Motor neuron (in vitro differentiated cells): ENCODE measurements at places on chromosomes 5 and 9. TPM values are rescaled to one million over a fixed set of nuclear protein-coding genes. Genes with fewer than 3 reads are reported as not detected.
A peak's percentile ranks its signal among the peaks of the same experiment; 100 is the strongest.

ANKRD33B gene
- 3.1 and 5.2 TPM in 2 replicates for total RNA-seq

PCDHGC4 gene
- 0.99 and 1.7 TPM in 2 replicates for total RNA-seq

ITK gene
- 0.33 and 0.36 TPM in 2 replicates for total RNA-seq

CDH12 gene
- not detected in 2 replicates for total RNA-seq

RORB gene
- total RNA-seq = 0.39 TPM in 1 of 2 replicates, not detected in the other

DMRT1 gene
- not detected in 2 replicates for total RNA-seq

DNA sequence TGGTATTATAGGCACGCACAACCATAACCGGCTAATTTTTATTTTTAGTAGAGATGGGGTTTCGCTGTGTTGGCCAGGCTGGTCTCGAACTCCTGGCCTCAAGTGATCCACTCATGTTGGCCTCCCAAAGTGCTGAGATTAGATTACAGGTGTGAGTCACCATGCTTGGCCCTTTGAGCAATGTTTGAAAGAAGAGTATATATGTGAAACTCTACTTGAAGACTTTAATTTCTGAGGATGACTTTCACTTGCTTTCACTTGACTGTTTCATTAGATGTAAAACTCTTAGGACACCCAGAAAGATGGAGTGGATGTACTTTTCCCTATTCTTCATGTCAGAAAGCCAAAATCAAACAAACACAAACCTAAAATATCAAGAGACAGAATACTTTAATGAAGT is 43.8 kb upstream of the GAS1 start:
- no peak for ATAC-seq

DNA sequence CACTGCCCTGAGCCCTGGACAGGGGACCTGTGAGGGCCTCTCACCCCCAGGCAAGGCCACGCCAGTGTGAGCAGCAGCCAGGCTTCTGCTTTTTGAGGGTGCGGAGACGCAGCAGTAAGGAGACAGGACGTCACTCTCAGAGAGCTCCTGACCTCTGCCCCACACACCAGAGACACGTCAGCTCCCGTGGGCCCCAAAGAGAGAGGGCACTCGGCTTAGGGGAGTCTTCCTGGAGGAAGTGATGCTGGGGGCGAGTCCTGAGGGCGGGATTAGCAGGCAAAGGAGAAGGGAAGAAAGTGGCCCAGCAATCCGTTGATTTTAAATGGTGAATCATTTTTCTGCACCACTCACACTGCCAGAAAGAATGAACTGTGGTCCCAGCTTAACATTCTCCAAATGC is 24.0 kb upstream of the SLC9A3 start:
- no peak for ATAC-seq

GRCh38 chr5:167639273-167639672 is 652.2 kb upstream of the WWC1 start:
- ATAC-seq = no peak

DNA sequence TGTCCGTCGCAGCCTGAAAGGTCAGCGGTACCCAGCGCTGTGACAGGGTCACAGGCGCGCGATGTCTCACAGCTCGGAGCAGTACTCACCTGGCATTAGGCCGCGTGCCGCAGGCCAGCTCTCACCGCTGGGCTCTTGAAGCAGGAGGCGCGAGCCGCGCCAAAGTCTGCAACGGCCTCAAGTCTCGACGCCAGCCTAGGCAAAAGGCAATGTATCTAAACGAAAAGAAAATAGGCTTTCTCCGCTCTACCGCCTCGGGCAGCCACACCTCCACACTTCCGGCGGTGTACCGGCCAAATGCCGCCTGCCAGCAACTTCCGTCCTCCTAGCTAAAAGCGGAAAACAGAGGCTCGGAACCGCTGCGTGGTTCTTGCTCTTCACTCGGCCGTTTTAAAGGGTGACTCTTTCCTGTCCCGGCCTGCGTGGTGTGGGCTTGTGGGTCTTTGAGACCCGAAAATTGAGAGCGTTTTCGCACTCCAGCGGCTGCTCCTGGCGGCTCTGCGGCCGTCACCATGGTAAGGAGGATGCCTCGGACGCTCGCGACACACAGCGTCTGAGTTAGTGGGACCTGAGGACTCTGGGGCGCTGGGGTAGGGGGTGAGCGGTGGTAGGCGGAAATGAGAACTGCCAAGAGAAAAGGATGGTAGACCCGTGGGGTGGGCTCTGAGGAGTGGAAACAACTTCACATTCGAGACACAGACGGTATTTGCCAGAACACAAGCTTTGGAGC is at the start of the genes GFM2 and NSA2:
Gene GFM2 (minus strand): TSS at position 269 of the 730 bp plus-strand sequence. CDS start 3,375 bp downstream, outside the sequence.
Gene NSA2 (plus strand): TSS at position 401 of the 730 bp plus-strand sequence. CDS start 112 bp downstream, at position 513.
- peak; percentile 98 for ATAC-seq

GRCh38 chr9:3027210-3027609 is 183.3 kb upstream of the PUM3 start:
- ATAC-seq = no peak

DNA sequence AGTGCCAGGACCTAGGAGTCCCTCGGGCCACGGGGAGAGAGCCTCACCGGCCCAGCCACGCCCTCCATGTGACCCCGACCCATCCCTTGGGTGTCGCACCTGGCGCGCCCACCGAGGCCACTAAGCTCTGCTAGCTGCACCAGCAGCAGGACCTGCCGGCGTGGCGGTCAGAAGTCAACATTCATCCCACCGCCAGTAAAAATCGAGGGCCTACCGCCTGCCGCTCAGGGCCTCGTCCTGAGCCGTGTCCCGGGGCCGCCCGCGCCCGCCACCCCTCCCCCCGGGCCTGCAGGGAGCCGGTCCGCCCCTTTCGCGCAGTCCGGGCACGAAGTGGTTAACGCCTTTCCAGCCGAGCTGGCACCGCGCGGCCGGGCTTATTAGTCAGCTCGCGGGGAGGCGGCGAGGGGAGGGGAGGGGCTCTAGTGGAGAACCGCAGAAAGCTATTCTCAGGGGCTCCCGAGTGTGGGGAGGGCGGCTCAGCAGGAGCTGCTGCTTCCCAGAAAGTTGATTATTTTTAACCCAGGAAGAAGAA is 124.4 kb downstream of the C9orf50 start:
- ATAC-seq = peak; percentile 53

DNA sequence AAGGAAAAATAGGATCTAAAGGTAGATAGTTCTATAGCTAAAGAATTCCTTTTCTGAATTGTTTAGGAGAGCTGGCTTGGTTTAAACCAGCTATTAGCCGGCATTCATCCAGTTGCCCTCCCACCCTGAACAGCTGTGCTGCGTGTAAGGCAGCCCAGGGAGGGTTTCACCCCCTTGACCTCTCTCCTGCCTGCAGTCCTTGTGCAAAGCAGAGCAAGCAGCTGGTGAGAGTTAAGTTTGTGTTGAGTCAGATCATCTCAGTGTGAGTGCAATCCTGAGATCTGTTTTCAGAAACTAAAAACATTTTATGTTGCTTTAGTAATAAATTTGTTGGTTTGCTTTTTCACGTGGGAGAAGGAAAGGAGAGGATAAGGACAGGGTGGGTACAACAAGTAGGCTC is 13.0 kb downstream of the SLC25A25 start:
- peak; percentile 93 for ATAC-seq

GRCh38 chr9:2459756-2460155 is 161.8 kb upstream of the VLDLR start:
- no peak for ATAC-seq

DNA sequence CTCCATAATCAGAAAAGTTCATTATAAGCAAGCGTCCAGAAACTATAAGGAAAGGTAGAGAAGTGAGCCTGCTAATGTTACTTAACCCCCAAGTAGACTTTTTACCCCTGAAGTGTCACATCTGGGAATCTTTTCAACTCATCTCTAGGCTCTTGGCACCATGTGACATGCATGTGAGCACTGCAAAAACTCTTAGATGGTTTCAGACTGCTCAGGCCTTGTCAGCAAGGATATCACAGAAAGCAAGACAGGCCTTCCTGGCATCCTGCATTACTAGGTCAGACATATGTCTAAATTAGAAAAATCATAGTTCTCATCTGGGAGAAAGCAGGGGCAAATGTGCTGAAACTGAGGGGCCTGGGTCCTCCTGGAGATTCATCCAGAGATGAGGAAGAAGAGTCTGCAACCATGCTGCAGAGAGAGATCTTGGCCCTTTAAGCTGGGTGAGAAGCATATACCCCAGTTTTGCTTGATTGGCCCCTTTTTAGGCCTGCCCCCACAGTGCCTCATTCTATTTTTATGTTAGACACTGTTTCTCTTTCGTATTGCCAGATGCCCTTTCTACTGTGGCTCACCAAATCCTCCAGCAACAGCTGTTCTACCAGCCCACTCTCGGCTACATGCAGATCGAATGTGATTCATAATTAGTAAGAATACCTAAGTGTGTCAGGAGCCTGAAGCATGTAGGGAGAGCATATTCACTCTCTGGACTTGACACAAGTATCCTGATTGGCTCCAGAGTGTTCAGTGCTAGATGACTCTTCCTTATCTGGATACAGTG is 19.0 kb downstream of the TMEM8B start:
- ATAC-seq = peak; percentile 75

DNA sequence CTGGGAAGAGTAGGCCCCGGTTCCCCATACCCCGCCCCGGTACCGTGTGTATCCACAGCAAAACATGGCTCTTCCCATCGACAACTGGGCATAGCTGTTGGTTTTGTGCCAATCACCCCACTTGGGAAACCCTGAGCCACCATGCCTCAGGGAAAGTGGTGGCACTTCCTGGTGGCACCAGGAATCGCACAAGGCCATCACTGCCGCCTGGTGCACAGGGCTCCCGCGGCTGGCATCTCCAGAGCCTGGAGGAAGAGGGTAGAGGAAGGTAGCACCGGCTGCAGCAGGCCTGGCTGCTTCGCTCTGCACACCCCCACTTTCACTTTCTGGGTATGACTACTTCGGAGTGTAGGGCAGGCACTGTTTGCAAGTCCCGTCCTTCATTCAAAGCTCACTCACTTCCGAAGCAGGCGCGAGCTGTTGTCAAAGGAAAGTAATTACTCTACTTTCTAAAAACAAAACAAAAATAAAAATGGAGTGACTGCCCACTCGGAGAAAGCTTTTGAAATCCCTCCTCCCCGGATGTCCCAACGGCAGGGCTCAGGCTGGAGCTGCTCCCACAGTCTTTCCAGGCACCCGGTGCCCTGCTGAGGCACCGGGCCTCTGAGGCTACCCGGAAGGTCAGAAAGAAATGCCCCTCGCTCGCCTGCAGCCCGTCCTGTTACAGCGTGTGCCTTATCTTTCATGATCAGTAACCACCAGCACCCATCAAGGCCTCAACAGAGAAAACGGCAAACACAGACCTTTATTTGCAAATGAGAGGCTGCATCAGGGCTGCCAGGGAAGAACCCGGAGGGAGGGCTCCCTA is 2.0 kb downstream of the BRD3 start:
- ATAC-seq = no peak

DNA sequence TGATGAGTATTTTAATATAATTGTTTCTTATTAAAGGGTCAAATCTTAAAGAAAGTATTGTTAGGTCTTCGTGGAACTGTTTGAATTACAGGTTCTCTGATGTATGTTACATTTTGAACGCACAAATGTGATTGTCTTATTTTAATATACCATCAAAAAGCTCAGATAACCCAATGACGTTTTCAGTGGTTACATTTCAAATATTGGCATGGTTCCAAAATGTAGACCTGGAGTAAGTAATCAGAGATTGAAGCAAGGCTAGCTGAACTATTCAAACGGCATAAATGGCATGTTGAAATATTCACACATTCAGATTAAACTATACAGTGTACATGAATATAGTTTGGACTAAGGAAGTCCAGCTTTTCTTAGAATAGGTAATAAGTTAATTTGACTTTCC is 281.7 kb upstream of the EFNA5 start:
- ATAC-seq = no peak

DNA sequence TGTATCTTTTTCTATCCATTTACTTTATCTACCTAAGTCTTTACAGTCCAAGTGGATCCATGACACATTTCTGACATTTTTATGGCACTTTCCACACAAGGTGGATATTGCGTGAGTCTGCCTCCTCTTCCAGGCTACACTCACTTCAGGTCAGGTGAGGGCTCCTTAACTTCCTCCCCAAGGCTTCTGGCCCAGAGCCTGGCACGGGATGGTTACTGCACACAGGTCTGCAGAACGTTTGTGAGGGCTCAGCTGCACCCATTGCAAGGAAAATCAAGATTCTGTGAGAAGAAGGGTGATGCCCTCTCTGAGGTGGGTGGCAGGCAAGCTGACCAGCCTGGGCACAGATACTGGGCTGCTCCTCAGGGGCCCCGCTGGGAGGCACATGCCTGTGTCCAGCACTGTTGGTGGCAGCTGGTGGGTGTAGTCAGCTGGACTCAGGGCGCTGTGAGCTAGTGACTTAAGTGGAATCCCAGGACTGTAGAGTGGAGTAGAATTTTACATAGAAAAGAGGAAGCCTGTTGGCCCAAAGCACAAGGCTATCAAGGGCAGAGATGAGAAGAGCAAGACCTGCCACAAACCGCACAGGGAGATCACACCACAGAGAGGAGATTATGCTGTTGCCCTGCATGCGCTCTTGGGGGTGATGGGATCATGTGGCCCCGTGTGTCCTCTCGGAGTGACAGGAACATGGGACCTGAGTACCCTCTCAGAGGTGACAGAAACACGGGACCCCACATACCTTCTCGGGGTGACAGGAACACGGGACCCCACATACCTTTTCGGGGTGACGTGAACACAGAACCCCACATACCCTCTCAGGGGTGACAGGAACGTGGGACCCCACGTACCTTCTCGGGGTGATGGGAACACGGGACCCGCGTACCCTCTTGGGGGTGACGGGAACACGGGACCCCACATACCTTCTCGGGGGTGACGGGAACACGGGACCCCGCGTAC is 21.3 kb downstream of the AHRR start:
- ATAC-seq = no peak

- ATAC-seq = no peak
Measured at GRCh38 chr9:18485714-18486113, 11.8 kb downstream of the ADAMTSL1 start.

- ATAC-seq = no peak
Measured at GRCh38 chr5:14143841-14144585, 871 bp downstream of the TRIO start.

- ATAC-seq = no peak
Measured at GRCh38 chr9:6855860-6856259, 98.1 kb downstream of the KDM4C start.

GRCh38 chr5:63398346-63398745 is 563.9 kb downstream of the HTR1A start:
- no peak for ATAC-seq

GRCh38 chr5:14270209-14270702 is 127.1 kb downstream of the TRIO start:
- ATAC-seq = peak; percentile 52

DNA sequence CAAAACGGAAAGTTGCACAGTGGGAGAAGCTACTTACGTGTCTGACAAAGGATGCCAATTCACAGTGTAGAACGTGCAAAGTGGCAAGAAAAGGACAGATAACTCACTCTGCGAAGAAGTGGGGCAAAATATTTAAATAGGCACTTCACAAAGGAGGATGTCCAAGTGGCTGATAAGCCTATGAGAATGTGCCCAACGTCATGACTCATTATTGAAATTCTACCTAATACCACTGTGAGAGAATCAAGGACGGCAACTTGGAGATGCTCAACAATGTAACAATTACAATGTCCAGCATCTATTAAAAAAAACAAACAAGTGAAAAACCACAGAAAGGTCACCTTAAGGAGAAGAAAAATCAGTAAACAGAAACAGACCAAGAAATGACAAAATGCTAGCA is 59.0 kb downstream of the NACC2 start:
- no peak for ATAC-seq
